GM12865 (cell line): ENCODE measurements at places on chromosomes 7 and 10.
A peak's percentile ranks its signal among the peaks of the same experiment; 100 is the strongest.

DNA sequence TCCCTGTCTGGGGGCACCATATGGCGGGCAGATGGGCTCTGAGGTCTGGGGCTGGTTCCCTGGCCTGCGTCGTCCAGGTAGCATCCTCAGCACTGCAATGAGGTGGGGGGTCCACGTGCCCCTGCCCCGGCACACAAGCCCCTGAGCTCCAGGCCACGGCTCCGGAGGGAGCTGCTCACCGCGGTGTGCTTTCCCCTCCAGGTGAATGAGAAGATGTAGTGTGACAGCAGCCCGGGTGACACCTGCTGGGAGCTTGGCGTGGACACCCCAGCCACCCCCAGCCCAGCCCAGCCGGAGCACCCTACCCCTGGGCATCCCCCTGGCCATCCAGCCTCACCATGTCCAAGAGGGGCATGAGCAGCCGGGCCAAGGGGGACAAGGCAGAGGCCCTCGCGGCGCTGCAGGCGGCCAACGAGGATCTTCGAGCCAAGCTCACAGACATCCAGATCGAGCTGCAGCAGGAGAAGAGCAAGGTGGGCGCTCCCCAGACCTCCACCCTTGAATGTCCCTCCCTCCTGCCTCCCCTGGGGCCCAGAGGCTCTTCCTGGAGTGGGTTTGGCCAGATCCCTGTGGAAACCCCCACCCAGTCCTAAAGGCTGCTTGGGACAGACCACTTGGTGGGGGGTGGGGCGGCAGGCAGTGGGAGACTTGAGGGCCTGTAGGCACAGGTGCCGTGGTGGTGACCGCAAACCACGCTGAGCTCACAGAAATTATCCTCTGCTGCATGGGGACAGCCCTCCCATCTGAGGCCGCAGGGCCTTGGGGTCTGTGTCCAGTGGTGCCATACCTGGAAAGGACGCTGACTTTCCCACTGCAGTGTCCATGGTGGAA is 38.9 kb downstream of the JAKMIP3 start:
- no peak for DNase-seq

GRCh38 chr7:94418851-94419250 is 24.2 kb downstream of the COL1A2 start:
- DNase-seq: no peak

DNA sequence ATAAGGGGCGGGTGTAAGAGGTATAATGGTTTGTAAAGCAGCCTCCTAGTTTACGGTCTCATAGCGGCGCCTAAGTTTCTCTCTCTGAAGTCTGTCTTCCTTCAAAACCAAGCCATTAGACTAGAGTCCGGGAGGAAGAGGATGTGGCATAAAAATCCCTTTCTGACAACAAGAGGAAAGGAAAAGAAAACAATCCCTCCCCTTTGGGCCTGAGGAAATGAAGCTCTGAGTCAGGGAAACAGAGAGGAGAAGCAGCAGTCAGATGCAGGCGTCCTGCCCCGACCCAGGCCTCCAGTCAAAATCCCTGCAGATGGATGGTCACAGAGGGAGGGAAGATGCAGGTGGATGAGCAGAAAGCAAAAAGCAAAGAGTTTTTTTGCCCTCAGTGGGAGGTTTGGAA is 23.7 kb downstream of the PARP12 start:
- no peak for DNase-seq

DNA sequence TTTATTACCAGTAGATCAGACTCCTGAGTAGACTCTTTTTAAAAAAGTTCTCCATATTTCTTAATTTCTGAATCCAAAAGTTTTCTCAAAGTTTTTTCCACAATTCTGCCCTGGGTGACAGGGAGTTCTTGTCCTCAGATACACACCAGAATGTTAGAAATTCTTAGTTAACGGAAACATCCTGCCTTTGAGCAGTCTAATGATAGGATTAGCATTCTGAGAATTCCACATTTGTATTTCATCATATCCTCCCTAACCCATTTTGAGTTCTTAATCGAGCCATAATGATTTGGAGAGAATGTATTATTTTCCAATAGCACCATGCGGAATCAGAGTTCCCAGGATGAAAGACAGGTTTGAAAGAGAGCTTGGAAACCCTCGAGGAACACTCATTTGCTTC is 28.9 kb upstream of the MRPS33 start:
- DNase-seq: no peak

- DNase-seq: peak; percentile 40
Measured at GRCh38 chr7:22549667-22550513, 49.9 kb upstream of the STEAP1B start.

GRCh38 chr7:20237464-20238193 is 20.4 kb upstream of the MACC1 start:
- peak; percentile 55 for DNase-seq

- DNase-seq: no peak
Measured at GRCh38 chr7:152709287-152710152, 33.6 kb upstream of the XRCC2 start.

DNA sequence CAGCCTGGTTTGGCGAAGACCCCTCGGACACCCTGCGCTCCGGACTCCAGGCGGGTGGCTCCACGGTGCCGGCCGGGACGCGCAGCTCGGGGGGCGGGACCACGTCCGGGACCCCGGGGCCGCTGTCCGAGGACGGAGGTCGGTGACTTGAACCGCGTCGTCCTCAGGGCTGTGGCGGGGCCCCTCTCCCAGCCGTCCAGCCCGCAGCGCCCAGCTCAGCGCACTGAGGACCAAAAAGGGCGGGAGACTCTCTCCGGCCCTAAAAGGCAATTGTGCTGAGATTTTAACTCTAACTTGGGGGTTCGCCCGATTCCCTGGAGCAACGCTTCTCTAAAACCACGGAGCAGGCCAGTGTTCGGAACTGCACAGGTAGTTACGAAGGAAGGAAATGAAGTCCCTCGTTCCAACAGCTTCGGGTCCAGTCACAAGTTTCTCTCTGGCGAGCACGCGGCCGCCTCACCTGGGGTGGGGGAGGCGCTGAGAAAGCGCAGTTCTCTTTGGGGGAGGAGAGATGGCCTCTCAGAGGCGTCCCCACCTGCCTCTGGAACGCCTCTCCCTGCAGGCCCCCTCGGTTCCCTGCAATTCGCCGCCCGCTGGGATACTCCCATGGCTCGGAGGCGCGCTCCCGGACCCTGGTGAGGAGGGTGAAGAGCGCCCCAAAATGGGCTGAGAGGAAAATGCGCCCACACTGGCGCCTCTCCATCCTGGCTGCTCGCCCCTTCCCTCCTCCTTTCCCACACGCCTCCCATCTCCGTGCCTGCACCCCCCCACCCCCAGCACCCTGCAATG is 352.7 kb downstream of the DNAJB6 start:
- no peak for DNase-seq

DNA sequence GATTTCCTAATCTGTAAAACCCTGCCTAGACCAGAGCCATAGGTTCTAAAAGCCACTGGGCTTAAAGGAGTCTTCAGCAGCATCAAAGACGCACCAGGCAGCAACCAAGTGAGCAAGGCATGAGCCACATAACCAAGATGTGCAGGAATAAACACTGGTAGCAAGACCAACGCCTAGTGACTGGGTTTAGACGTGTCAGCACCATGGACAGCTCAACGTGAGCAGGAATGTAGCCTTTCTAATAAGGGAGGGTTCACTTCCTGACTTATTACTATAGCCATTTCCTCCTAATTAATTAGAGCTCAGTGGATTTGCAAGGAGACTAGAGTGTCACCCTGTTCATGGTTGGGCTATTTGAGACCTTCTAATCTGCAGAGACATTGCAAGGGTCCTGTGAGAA is 223.7 kb downstream of the LHFPL3 start:
- DNase-seq: peak; percentile 55

DNA sequence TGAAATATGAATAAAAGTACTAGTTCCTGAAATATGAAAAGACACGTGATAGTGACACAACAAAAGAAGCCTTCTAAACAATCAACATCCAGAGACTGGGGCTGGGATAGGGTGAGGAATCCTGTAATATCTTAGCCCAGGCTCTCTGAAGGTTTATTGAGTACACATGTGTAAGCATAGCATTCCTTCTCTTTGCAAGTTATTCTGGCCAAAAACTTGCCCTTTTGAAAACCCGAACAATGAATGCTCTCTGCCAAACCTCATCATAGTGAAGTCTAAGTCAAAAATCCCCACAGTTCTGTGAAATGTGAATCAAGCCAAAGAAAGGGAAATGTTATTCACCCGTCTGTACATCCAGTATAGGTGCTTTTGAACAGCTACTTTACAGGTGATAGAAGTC is 11.6 kb downstream of the SEMA3D start:
- no peak for DNase-seq

DNA sequence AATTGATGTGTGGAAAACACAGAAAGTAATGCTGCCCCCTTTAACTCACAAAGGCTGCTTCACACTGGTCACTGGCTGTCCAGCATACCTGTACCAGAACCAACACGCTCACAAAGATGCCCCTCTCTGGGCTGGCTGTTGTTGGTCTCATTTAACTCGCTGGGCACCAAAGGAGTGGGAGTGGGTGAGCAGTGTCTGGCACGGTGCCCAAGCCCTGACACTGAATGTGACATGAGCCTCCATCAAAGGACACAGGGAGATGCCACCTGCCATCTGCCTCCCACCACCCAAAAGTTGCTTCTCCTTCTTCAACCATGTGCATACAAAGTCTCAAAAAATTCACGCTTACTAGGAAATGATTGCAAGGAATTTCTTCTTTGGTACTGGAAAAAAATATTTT is 86.8 kb downstream of the FGFR2 start:
- DNase-seq: no peak

DNA sequence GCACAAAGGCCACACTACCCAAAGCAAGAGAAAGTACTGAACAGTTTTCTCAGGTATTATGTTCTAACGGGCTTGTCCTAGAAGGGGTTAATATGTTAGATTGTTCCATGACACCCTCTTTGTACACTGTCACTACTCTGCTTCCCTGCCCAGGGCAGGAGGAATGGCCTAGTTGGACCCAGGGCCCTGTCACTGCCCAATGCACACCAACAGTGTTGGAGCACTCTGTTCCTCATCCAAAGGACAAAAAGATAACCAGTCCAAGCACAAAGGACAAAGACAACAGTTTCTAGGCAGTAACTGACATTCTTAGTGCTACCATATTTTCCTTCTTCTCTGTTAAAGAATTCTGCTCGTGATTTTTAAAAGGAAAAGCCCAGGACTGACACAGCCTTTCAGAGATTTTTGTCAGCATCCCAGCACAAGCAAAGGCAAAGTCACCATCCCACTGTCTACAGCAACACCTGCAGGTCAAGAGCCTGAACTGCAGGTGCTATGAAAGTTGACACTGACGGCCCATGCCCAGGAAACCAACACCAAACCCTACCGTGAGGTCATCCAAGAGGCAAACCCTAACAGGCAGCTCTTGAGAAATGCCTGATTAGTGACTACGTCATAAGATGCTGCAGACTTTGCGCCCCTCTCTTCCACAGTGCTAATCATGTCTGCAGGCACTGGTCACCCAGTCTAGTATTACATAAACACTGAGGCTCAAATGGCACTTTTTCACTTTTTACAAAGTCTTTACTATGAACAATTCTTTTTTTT is 13.2 kb downstream of the NUDCD3 start:
- peak; percentile 83 for DNase-seq

DNA sequence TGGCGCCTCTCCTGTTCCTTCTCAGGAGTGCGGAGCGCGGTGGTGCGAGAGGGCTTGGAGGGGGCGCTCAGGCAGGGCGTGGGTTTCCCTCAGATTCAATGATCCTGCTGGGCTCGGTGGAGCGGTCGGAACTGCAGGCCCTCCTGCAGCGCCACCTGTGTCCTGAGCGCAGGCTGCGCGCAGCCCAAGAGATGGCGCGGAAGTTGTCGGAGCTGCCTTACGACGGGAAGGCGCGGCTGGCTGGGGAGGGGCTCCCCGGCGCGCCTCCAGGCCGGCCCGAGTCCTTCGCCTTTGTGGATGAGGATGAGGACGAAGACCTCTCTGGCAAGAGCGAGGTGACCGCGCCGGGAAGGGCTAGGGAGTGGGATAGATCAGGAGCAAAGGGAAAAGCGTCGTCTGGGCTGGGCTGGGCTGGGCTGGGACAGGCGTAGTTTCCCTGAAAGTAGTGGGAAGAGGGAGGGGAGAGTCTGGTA is 17.0 kb downstream of the FAM131B start:
- peak; percentile 41 for DNase-seq

DNA sequence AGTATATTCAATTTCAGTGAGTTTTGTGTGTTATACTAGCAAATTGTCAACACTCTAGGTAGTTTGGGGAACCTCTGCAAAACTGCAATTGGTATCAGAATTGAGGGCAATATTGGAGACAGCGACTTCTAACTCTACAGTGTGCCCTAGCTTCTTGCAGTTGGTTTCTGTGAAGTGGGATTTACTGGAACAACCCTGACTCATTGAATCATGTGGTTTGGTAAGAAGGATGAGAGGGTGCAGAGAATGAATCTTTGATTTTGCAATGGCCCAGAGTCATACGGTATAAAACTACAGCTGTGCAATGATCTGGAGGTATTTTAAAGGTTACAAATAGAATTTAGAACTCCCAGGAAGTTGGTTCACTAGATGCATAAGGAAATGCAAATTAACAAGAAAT is 129.1 kb upstream of the PPP1R3A start:
- no peak for DNase-seq

GRCh38 chr10:58239561-58240169 is 28.0 kb downstream of the IPMK start:
- no peak for DNase-seq

DNA sequence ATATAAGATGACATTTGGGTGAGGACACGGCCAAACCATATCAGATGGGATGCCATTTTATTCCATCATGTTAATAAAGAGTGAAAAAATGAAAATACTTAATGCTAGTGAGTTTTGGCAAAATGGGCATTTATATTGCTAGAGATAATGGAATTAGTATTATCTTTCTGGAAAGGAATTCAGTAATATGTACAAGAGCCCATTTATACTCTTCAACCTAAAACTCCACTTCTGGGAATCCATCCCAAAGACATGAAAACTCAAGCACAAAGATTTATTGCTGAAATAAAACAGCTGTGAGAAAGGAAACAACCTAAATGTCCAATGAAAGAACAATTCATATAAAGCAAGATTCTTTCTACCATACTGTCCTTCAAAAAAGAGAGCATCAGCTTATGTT is 96.0 kb upstream of the TMEM168 start:
- DNase-seq: no peak

GRCh38 chr10:130869179-130869841 is 442.2 kb downstream of the TCERG1L start:
- no peak for DNase-seq

- DNase-seq: peak; percentile 42
Measured at GRCh38 chr10:62049624-62050345, 148.3 kb downstream of the ARID5B start.

DNA sequence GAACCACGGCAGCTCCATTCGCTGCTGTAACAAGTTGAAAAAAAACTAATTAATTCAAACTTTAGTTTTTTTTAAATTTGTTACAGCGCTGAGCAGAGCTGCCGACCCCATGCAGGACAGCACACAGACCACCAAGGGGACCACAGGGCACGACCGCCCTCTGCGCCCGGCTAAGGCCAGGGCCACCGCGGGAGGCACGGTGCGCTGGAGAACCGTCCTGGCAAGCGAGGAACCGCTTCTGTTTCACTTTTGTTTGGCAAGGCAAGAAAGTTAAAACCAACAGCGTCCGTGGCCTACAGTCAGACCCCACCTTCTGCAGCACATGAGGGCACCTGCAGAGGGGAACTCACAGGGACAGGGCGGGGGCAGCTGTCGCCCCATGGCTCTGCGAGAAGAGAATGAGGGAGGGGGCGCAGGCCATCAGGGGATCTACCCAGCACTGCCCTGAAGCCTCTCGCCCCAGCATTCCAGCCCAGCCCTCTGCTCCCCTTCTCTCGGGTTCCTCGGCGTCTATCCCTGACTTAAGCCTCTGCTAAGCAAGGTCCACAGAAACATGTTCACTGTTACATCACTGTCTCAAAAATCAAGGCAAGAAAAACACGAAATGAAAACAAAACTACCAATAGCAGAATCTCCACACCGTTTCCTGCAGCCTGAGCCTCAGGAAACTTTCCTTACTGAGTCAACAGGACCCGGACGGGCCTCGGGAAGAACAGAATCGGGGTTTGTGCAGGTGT is 204.4 kb downstream of the DIP2C start:
- peak; percentile 74 for DNase-seq

- DNase-seq: peak; percentile 85
Measured at GRCh38 chr10:95430231-95430951, 130.8 kb downstream of the SORBS1 start.
